ENCODE measurements at places on chromosomes 5 and 9.

DNA sequence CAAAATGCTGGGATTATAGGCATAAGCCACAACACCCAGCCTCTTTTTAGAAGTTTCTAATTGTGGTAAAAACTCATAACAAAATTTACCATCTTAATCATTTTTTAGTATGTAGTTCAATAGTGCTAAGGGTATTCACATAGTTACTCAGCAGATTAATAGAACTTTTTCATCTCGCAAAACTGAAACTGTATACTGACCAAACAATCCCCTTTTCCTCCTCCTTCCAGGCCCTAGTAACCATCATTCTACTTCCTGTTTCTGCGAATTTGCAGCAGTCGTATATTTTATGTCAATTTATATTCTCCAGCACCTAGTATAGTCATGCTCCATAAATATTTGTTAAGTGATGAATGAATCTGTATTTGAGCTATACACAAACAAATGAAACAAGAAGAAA is 86.3 kb upstream of the ERBIN start:
- DNase-seq = no peak

DNA sequence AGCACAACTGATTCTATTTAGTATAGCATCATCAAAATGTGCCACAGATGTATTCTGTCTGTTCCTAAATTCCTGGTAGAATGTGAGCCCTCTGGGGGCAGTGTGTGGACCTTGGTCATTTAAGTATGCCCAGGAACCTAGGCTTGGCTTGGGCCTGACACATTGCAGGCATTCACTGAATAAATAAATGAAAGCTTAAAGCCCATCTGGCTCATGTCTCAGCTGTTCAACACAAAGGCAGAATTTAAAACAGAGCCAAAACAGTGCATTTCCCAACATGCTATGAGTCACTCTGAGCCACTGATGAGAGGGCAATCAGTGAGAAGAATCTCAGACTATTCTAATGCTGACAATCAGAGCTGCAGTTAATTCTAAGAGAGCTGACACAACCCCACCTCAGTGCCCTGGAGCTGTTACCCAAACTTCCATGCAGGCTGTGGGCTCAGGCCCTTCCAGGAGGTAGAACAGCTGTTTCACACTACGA is 8.1 kb downstream of the FAM193B start:
- DNase-seq = peak; percentile 99

DNA sequence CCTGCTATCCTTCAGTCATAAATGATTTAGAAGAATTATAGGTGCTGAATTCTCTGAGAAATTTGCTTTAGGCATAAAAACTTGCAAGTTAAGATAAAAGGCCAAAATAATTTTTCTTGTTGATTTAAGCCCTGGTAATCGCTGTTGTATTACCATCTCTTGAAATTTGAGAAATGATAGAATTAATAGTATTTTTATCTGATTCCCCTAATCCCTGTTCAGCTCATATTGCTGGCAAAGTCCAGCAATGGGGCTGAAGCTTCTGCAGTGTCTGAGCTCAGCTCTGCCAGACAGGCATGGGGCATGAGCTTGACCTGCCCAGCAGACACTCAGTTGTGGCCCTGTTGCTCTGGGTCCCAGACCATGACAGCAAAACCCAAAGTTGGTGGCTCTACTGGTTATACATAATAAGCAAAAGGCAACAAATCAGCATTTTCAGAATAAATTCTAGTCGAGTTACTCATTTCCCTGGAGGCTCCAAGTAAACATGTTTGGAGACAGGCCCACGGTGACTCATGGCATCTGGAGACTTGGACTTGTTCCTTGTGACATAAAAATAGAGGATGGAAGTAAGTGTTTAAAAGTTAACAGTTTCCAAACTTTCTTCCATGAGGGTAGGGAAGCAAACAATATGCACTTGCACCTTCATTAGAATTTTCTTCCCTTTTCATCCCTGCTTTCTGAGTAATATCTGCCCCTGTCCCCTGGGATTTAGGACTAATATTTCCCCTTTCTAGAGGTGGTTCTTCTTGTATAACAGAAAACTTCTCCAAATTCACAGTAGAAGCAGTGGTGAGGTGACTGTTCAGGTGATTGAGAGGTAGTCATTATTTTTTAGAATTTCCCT is 60.2 kb upstream of the SLC2A8 start:
- DNase-seq = peak; percentile 97

DNA sequence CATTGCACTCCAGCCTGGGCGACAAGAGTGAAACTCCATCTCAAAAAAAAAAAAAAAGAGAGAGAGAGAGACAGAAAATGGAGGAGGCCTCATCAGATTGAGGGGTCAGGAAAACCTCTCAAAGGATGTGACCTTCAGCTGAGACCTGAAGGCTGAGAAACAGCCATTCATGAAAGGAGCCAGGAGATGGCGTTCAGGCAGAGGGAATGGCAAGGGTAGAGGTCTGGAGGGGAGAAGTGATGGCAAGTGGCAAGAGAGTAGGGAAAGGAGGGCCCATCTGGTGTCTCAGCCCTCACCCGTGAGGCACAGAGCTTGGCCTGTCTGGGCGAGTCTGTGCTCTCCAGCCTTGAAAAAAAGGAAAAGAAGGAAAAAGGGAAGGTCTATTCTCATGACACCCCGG is 17.0 kb downstream of the CAMK2A start:
- peak; percentile 45 for DNase-seq

GRCh38 chr9:6237267-6237666 is 21.7 kb downstream of the IL33 start:
- no peak for DNase-seq

DNA sequence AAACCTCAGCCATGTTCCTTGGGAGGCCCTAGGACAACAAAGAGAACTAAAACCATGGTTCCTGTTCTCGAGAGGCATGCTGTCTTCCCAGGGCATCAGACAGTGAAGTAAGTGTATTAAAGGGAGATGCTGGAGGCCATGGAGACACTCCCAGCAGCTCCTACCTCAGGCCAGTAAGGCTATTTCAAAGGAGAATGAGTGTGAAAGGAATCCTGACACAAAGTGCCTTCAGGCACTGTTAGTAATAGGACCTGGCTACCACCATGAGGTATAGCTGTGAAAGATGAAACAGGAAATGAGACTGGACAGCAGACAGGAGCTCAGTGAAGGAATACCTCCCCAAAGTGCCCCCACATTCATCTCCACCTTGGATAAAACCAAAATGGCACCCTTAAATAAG is 71.0 kb downstream of the FANCC start:
- DNase-seq = no peak

DNA sequence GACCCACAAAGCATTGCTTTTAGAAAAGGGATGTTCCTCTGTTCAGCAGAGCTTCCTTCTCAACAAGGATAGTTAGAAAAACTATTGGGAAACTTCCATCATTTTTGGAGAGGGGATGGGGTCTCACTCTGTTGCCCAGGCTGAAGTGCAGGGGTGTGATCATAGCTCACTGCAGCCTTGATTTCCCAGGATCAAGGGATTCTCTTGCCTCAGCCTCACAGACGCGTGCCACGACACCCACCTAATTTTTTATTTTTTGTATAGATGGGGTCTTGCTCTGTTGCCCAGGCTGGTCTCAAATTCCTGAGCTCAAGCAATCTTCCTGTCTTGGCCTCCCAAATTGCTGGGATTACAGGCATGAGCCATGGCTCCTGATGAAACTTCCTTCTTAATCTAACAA is 34.8 kb downstream of the PHAX start:
- DNase-seq = no peak

DNA sequence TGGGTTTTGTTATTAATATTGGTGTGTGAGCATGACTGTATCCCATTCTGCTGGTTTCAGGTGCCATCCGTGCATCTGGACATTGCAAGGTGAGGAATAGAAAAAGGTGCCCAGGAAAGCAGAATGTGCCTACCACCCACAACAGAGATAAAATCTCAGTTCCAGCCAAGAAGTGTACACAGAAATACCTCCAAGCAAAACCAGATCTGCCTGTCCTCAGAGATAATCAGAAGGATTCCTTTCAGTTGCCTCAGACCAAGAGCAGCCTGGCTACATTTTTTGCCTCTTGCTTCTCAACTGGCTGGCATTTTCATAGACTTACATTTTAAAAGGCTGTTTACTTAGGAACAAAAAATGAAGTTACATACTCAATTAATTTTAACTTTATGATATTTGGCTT is 12.1 kb upstream of the ABLIM3 start:
- peak; percentile 31 for DNase-seq

DNA sequence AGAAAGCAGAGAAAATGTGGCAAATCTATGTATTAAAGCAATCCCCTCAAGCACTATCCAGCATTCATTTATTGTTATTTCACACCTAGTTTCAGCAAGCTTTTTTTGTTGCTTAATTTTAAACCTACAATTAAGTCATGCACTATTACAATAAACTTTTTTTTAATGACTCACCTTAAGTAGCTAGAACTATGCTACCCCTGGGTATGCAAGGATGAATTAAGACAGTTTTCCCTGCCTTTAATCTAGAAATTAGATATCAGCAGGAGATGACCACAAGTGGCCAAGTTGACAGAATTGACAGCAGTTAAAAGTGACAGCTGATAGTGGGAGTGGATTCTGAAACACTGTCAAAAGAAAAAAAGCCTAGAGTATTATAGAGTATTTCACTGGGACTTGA is 20.0 kb downstream of the ITGA1 start:
- no peak for DNase-seq

- no peak for DNase-seq
Measured at GRCh38 chr5:173378727-173379126, 50.5 kb upstream of the STC2 start.

- peak; percentile 46 for DNase-seq
Measured at GRCh38 chr9:92716557-92716956, 46.6 kb upstream of the IPPK start.

- DNase-seq = no peak
Measured at GRCh38 chr5:6950250-6950649, 237.0 kb downstream of the TENT4A start.

GRCh38 chr5:155833287-155833686 is 493.7 kb upstream of the SGCD start:
- no peak for DNase-seq

DNA sequence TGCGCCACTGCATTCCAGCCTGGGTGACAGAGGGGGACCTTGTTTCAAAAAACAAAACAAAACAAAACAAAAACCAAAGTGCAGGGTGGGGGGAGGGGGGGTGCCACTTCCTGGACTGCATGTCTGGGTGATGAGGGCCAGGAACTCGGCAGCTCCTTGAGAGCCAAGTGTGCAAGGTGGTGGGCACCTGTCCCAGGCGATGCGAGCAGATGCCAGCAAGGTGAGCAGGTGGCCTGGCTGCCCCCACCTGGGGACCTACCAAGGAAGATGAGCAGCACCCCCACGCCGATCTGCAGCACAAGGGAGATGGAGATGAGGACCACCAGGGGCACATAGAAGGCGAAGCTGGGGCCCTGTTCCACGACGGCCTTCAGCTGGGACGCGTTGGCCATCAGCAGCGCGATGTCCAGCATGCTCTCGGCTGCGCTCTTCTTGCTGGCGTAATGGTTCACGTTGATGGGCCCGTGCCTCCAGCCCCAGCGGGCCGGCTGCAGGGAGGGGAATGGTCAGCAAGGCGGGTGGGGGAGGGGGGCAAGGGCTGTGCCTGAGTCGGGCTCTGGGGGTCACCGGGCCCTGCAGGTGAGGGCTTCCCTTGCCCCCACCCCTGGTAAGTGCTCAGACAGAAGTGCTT is 7.8 kb downstream of the NINJ1 start:
- DNase-seq = no peak

DNA sequence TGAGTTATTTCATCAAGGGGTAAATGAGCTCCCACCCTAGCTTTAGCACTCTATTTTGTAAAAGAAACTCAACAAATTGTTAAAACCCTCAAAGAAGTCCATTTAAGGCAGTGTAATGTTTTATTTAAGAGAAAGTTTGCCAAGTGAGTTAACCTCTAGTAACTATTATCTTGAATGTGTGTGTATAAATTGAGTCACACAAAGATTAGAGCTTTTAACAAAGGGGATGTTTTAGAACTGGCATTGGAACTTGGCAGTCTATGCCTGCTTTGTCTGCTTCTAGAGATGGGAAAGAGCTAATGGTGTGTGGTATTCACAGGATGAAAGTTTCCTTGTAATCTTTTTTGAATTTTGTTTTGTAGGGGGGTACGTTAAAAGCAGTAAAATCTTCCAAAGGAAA is 33.2 kb downstream of the KDM3B start:
- peak; percentile 83 for DNase-seq

DNA sequence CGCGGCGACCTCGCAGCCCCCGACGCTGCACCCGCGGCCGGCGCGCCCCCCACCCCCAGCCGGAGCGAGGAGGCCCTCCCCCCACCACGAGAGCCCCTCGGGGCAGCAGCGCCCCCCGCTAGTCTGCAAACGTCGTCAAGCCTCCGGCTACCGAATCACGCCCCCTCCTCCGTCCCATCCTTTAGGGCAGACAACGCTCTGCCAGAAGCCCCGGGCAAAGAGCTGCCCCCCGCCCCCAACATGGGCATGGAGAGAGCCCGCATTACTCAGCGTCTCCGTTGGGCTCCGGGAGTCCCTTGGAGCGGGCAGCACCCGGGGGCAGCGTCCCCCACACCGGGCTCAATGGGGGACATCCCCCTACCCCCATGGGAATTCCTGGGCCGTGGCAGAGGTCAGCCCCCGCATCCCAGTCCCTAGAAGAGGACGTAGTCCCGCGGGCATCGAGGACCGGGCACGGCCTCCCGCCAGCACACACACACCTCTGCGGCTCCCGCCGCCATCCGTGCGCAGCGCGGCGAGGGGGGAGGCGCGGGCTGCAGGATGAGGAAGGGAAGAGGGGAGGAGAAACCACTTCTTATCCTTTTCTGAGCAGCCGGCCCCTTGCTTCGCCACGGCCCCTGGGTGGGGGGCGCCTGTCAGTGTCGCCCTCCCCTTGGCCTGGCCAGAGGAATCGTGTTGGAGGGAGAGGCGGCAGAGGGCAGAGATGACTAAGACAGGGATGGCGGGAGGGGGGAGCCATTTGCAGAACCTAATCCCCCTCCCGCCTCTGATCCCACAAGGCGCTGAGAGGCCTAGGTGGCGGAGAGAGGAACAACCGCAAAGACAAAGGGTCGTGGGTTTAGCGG is 750 bp downstream of the DNM1 start:
- peak; percentile 37 for DNase-seq

DNA sequence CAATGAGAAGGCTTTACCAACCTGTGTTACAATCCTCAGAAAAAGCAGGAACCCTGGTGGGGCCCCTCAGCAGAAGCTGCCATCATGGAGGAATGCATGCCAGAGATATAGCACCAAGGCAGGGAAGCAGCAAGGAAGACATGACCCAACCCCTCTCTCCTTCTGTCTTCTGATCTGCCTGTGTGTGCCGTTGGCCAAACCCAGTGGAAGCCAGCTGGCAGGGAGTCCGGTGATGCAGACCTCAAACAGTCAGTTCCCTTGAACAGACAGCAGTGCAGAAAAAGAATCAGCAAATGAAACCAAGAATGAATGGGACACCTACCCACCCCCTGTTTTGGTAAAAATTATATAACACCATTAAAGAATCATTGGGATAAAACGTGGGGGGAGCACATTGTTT is 234.2 kb downstream of the ZNF608 start:
- DNase-seq = peak; percentile 26

- DNase-seq = no peak
Measured at GRCh38 chr5:25649628-25650265, 1005.0 kb upstream of the CDH10 start.

DNA sequence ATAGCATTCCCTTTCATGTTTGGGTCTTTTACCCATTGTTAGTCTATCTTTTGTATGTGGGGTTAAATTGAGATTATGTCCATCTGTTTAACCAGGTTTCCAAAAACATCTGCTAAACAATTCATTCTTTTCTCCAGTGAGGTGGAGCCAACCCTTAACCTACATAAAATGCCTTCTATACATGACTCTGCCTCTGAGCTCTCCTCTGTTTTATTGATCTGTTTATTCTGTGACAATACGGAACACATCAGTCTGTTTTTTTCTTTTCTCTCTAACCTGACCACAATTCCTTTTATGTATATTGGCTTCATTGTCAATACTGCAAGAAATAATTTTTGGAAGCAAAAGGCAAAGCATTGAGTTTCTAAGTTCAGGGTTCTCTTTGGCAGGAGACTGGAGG is 9.9 kb upstream of the ARL15 start:
- no peak for DNase-seq

- peak; percentile 48 for DNase-seq
Measured at GRCh38 chr9:31542384-31543055, 841.9 kb upstream of the ACO1 start.

Measured in fibroblast of the aortic adventitia (primary cell).